ENCODE measurements at places on chromosomes 11 and 22. TPM values are rescaled to one million over a fixed set of nuclear protein-coding genes. Genes with fewer than 3 reads are reported as not detected.
A peak's percentile ranks its signal among the peaks of the same experiment; 100 is the strongest.

NLRP14 gene
- total RNA-seq, result 0.10 TPM

CATSPERZ gene
- total RNA-seq, result 0.47 TPM

GRCh38 chr11:85889676-85890579, 34.7 kb downstream of the CCDC83 start:
- DNase-seq, result no peak

DNA sequence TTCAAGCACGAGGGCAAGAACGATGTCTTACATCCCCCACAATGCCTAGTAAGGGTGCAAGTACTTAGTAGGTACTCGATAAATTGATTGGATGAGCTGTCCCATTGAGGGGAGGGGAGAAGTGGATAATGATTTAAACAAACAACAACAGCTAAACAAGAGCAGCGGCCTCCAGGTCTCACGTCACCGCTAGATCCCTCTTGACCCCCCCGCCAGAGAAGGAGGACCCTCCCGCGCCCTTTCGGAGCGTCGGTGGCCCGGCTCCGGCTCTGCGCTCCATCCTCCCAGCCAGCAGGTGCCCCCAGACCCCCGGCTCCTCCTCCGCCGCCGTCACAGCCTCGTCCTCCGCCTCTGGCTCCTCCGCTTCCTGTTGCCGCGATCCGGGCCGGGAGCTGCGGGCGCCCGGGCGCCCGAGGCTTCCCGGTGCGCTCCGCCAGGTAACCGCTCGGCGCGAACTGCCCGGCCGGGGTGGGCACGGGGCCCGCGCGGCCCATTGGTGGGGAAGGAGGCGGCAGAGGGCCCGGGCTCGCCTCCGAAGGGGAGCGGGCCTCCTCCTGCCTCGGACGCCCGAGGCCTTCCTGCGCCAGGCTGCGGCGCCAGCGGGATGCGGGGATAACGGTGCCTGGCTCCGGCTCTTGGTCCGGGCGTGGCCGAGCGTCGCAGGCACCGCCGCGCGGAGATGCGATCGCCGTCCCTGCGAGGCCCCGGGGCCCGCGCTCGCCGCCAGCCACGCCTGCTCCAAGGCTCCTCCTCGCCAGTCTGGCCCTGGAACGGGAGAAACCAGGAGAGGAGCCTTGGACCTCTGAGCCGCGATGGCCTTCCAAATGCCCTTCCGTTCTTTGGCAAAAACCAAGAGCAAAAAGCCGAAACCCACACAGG, at the start of gene TLCD5:
Gene TLCD5, plus strand, starts transcription at position 368 of the 879 bp plus-strand sequence. CDS start 2,143 bp downstream, outside the sequence.
- DNase-seq, result peak; percentile 36

DNA sequence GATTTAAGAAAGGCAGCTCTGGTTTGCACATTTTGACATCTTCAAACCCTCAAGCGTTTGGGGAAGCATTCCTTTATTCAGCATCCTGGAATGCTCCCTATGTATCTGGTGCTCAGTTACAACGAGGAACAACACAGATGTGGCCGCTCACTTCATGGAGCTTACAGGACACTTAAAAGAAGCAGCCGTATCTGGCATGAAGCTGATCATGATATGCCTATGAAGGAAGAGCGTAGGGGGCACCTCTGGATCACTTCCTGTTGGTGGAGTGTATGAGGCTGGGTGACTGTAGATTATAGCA, 72.3 kb upstream of the TP53I11 start:
- no peak for DNase-seq

DNA sequence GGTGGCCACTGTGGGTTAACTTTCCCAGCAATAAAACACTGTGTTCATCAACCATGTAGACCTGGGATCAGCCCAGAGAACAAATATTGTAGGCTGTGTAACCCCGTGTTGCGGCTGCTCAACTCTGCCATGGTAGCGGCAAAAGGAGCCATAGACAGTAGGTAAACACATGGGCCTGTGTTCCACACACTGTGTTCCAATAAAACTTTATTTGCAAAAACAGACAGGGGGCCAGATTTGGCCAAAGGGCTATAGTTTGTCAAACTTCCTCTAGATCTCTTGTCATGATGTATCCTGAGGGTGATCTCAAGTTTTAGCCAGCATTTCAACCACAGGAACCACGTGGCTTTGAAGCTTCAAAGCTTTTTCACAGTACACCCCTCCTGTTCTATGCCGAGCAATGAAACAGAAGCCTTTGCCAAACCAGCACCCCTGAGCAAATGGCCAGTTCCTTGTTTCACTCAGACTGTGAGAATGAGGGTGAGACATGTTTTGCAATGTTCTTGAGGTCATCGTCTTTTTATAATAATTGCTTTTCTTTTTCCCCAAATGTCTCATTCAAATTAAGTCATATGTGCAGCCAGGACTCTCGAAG, 49.9 kb upstream of the FADD start:
- no peak for DNase-seq

- DNase-seq, result no peak
Observed at GRCh38 chr22:32720924-32721323, 80.6 kb upstream of the TIMP3 start.

DNA sequence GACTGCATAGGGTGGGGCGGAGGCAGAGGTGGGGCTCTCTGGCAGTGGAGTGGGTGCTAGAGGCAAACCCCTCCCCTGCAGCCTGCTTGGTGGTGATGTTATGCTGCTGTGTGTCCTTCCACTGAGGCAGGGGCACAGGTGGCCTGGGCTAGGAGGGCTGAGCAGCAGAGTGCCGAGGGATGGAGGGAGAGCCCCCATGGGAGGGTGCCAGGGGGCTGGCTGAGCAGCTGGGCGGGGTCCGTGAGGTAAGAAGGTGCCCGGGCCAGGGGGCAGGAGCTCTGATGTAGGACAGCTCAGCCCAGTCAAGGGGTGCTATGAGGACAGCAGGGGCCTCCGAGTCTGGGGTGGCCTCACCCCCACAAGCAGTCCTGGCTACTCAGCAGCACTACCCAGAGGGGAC, 4.2 kb downstream of the CLDN5 start:
- no peak for DNase-seq

- no peak for DNase-seq
Observed at GRCh38 chr11:70050243-70050642, 27.9 kb upstream of the ANO1 start.
